ENCODE measurements at places on chromosomes 2 and 18.

- no peak for DNase-seq
Observed at GRCh38 chr2:12884713-12885282, 168.1 kb downstream of the TRIB2 start.

- no peak for DNase-seq
Observed at GRCh38 chr2:163953390-163953907, 217.6 kb upstream of the FIGN start.

DNA sequence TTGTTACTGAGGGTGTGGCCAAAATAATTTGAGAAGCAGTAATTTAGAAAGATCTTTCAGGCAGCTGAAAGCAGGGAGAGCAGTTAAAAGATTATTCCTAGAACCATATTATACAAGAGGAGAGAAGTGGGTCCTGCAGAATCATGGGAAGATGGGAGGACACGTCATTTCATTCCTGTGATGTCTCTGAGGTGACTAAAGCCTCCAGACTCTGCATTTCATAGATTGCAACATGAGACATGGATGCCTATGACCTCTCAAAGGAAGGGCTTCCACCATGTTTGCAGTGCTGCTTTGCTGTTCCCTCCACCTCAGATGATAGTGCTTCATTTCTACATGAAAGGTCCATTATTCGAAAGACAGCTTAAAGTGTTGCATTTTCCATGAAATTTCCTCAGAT lies 788.4 kb downstream of the TSN start:
- no peak for DNase-seq

- DNase-seq = no peak
Observed at GRCh38 chr2:151113318-151113717, 148.3 kb downstream of the RBM43 start.

- DNase-seq = no peak
Observed at GRCh38 chr2:44290261-44290660, 15.0 kb downstream of the SLC3A1 start.

GRCh38 chr18:24157855-24158254 lies 19.0 kb downstream of the CABYR start:
- DNase-seq = no peak

DNA sequence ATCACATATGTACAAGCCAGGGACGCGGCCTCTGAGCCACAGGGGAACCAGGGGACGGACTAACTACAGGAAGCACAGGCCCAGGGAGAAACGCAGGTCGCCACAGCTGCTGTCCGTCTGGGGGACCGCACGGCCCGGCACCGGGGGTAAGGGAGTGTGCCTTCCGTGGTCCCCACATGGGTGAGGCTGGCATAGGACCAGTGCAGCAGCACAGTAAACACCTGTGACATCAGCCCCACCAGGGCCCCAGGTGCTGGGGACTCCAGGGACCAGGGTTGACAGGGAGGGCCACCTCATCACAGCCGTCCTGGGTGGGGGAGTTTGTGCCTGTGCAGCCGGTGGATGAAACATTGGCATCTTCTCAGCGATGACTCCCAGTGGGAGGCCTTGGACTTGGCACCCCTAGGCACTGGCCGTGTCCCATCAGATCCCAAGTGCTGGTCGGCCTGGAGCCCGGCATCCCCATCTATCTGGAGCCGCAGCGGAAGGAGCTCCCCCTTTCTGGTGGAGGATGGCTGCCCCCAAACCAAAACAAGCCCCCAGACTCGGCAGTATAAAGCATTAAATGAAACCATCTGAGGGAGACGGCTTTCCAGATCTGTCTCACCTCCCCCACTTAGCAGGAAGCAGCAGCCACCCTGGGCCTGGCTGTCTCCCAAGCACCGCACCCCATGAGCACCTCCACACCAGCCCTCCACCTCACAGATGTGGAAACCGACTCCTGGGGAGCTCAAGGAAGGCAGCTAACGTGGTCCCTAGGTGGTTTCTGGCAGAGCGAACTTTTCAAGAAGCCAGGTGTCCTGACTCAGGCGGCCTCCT lies 22.5 kb downstream of the AQP12A start:
- DNase-seq = no peak
